ENCODE measurements at places on chromosomes 3 and 15.

DNA sequence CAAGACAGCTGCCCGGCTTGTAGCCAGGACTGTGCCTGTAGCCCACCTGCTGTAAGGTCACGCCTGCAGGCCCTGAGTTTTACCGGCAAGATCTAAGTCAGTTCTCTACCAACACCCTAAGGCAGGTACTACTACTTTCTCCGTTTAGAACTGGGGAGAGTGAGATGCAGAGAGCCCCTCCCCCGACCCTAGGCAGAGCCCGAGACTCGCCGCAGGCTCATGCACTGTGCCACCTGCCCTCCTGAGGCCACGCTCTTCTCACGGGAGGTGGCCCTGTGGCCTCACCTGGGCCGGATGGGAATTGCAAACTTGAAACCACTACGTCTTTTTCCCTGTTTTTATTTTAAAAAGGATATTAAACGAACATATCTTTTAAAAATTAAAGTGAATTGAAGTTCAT is 36.9 kb upstream of the PCSK6 start:
- DNase-seq: no peak

- no peak for DNase-seq
These were observed 52.1 kb upstream of the PRTG start for GRCh38 chr15:55795031-55795430.

DNA sequence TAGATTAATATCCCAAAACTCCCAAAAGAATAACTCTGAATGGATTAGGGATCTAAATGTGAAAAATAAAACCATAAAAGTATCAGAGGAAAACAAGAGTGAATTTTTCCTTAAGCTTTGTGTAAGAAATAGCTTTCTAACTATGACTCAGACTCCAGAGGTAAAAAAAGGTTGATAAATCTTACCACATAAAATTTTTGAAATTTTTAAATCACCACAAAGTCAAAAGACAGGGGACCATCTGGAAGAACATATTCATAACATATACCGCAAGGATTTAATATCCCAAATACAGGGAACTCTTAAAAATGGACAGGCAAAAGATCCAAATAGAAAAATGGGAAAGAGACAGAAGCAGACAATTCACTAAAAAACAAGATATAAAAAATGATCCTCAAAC is 145.0 kb downstream of the ARNT2 start:
- DNase-seq: no peak

GRCh38 chr3:138923531-138923994 is 23.4 kb downstream of the FOXL2 start:
- DNase-seq: peak; percentile 81

- DNase-seq: no peak
These were observed 39.1 kb downstream of the MAGI1 start for GRCh38 chr3:65999606-66000005.

DNA sequence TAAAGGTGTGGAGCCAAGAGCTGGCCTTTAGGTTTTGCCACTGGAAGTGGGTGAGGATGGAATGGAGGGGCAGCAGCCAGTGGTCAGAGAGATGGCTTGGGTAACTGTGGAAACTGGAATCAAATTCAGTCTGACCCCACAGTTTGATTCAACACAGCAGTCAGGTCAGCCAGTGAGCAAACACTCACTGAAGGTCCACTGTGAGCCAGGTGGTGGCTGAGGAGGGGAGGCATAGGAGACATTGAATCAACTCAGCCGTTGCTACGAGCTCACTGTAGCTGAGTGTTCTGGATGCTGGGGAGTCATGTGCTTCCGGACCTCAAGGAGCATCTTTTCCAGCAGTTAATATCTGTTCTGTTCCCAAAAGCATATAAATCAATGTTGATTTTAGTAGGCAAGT is 37.5 kb downstream of the LPP start:
- no peak for DNase-seq

- DNase-seq: no peak
These were observed 37.9 kb upstream of the MUC13 start for GRCh38 chr3:124972457-124972856.

- DNase-seq: no peak
These were observed 732.4 kb upstream of the GBE1 start for GRCh38 chr3:82493858-82494257.

GRCh38 chr15:40011303-40011702 is 27.7 kb downstream of the SRP14 start:
- DNase-seq: no peak

DNA sequence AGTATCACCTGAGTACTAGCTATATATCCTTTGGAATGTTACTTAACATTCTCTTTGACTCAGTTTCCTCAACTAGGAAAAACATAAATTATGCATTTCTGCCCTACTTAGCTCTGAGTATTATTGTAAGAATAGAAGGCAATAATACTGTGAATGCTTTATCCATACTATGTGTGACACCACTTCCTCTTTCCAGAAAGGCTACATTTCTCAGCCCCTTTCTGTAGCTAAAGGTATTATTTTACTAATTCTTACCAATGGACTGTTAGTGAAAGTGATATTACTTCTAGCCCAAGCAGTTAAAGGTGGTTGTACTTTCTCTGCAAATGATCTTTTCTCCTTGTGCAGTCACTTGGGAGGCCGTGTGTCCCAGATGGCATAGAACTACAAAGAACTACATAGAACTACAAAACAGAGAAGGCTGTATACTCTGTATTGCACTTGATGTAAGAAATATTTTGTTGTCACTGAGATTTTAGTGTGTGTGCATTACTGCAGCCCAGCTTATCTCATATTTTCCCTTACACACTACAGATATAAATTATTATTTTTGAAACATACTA is 35.1 kb downstream of the MYH15 start:
- no peak for DNase-seq

DNA sequence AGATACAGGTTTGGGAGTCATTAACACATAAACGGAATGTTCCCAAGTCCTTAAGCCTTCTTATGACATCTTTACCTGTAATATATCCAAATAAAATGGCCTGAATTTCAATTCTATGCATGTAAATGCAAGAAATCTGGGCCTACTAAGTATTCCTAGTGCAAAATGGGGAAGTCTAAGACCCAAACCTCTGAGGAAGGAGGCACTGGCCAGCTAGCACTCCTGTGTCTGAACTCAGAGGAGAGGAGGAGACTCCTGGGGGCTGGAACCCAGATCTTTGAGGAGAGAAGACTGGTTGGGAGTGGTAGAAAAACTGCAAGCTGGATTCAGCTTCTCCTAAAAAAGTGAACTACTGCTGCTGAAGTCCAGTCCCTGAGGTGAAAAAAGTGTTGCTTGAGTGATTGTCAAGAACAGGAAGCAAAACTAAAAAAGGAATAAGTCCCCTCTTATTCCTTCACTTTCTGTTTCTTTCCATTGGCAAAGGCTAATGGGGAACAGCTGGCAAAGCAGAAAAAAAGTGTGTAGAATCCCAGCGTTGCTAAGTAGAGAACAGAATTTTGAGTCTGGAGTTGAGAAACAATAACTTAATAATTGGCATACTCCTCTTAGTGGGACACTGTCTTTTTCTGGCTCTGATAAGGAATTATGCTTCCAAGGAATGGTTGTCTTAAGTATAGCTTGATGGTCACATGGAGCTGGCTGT is 54.8 kb upstream of the ATP2C1 start:
- DNase-seq: no peak

GRCh38 chr15:62790546-62790945 is 252.0 kb upstream of the TPM1 start:
- no peak for DNase-seq

GRCh38 chr15:63233667-63234423 is 43.6 kb upstream of the APH1B start:
- no peak for DNase-seq

- DNase-seq: no peak
These were observed 51.3 kb upstream of the FGD5 start for GRCh38 chr3:14767245-14768051.

GRCh38 chr15:84699538-84700191 is 16.3 kb downstream of the SEC11A start:
- no peak for DNase-seq

DNA sequence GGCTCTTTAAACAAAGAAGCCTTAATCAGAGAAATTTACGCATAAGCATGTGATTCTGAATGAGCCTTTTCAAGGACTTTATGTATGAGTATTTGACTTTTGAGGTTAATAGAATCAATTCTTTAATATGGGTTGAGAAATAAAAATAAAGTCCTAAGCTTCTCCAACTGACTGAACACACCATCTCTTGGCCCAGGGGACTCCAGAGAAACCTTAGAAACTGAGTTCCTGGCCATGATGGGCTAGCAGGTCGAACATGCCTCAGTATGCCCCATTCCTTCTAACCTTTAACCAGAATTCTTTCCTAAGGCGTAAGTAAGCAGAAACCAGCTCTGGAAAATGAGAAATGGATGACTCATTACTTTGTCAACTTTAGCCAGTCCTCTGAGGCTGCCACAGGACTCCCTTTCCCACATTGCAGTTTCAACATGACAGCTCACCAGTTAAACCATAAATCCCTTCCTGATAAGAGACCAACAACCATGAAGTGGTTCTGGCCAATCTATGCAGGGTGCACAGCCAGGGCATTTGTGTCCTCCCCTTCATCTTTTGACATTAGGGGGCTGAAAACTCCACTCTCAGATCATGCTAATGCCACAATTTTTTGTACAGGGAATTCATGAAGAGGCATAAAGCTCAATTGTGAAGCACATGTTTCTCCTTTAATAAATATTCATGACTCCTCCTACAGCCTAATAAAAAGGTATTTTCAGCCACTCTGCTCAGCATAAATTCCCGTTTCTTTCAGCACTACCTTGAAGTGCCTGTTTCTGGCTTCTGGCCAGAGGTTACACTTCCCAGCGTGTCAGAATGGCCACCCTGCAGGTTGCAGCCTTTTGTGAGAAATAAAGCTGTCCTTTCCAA is 33.3 kb downstream of the TM4SF18 start:
- no peak for DNase-seq

- no peak for DNase-seq
These were observed 45.2 kb downstream of the ITGA11 start for GRCh38 chr15:68386587-68387288.

DNA sequence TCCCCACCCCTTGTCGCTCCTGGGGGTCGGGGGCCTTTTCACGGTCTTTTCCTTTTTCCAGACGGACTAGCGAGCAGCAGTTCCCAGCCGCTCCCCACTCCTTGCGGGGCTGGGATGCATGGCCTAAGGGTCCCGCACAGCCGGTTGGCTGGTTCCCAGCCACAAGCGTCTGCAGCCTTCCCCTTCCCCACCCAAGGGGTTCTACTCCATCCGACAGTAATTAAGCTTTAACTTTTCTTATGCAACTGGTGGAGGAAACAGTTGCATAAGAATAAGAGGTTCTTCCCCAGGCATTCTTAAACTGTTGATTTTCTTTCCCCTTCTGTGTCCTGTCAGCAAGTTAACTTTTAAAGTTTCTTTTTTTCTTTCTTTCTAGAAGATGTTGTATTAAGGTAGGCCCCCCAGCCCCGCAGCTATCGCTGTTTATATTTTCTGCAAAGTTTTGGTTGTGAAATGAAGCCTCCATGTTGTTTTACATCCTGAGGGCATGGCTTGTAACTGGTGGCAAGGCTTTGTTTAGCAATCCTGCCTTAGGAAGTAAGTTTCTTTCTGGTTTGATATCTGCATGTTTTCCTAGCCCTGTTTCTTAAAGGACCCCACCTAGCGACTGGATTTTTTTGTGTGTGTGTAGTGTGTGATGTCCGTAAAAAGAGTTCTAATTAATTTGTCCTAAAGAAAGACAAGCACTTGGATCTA is 207.5 kb downstream of the ZNF385D start:
- DNase-seq: no peak

- DNase-seq: no peak
These were observed 40.5 kb downstream of the MYLK start for GRCh38 chr3:123843668-123844067.

DNA sequence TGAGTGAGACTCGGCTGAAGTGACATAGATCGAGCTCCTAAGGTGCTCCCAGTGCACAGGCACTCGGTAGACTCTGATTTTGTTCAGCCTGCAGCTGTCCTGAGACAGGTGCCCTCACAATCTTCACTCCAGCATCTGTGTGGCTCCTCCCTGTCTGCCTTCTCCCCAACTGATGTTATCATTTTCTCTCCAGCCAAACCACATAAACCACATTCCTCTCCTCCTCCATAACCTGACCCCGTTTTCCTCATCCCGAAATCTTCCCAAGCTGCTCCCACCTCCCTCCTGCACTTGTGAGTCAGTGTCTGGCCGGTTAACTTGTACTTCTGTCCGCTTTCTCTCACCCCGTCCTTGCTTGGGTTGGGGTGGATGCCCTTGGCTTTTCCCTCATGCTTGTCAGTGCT is 93.3 kb upstream of the HACD2 start:
- DNase-seq: no peak

DNA sequence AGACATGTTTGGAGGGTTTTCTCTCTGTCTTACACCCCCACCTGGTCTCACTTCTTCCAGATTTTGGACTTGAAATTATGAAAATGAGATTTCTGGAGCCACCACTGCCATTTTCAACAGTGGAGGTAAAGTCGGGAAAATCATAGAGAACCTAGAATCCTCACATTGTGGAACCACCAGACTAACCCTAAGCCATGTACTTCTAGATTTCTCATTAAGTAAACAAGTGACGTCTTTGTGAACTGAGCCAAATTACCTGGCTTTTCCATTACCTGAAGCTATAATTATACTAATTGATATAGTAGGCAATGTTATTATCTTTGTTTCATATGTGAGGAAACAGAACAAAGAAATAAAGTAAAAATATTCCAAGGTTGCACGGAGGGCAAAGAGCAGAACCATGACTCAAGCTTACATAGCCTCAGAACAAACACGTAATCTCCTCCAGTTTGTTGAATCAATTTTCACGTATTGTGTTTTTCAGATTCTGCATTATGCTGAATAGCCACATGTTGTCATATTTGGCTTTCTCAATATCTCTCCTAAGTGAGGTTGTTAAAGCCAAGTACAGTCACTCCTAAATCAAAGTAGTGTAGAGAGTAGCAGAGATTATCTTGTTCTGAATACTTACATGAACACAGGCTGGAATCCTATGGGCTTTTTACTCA is 101.3 kb upstream of the CMC1 start:
- no peak for DNase-seq

GRCh38 chr3:18586076-18586475 is 160.9 kb upstream of the SATB1 start:
- no peak for DNase-seq

GRCh38 chr15:89144491-89144890 is 56.2 kb downstream of the ABHD2 start:
- DNase-seq: no peak

DNA sequence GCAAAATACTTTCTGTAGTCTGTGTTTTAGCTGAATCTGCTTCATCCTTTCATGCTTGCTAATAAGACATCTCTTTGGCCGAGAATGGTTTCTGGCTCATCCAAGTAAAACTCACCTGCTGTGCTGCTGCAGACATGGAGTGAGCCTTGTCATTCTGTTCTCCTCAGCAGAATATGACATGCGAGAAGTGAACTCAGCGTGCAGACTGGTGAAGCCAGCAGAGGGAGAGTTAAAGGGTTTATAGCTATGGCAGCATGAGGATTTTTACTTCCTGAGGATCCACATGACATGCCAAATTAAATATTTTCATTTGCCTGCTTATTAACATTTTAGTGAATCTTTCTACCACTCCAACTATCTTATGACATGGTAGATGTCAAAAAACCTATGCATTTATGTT is 658.4 kb upstream of the NECTIN3 start:
- no peak for DNase-seq

Measured in CD4-positive, alpha-beta T cell treated with Interleukin-4 for 1 hour (primary cell).